CD4-positive, alpha-beta memory T cell (primary cell): ENCODE measurements at places on chromosomes 1 and 21.
A peak's percentile ranks its signal among the peaks of the same experiment; 100 is the strongest.

GRCh38 chr1:32052887-32053286, 19.9 kb upstream of the TMEM39B start:
- no peak for DNase-seq

DNA sequence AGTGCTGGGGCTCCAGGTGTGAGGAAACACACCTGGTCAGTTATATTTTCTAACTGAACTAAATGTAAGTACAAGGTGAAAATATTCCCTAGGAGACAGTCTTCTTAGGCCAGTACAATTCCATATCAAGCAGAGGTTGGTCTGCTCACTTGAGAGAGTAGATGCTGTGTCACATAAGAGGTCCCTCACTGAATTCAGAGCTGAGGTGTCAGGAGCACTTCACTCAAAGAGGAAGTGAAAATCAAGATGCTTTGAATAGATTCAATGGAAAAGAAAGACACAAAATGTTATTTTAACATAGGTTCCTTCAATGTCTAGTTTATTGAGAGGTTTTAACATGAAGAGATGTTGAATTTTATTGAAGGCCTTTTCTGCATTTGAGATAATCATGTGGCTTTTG, 4.3 kb upstream of the FCRL3 start:
- DNase-seq, result no peak

- DNase-seq, result no peak
Measured at GRCh38 chr1:60823151-60823550, 259.2 kb upstream of the NFIA start.

DNA sequence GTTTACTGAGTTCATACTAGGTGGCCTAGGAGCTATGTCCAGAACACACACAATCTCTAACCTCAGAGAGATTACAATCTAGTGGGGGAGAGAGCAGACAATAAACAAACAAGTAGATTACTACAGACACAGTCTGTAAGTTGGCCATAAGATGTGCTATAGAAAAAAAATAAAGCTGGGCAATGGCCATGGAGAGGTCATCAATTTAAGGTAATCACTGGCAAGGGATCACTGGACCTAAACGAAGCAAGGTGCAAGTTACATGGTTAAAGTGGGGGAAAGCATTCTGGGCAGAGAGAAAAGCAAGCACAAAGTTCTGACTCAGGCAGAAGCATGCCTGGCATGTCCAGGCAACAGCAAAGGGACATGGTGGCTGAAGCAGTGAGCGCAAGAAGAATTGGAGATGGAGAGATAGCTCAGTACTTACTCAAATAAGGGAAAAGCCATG, 147.0 kb downstream of the RERE start:
- no peak for DNase-seq

GRCh38 chr1:221363039-221363438, 378.9 kb downstream of the DUSP10 start:
- DNase-seq, result no peak

- no peak for DNase-seq
Measured at GRCh38 chr1:3514404-3514803, 59.9 kb downstream of the ARHGEF16 start.

GRCh38 chr1:225533238-225533637, 105.4 kb upstream of the LBR start:
- DNase-seq, result no peak

- peak; percentile 56 for DNase-seq
Measured at GRCh38 chr21:14215971-14216641, at the start of gene RBM11. RBM11 (plus strand) TSS chr21:14216157; CDS start chr21:14216187, 30 bp downstream.
